ENCODE measurements at places on chromosomes 6 and 20.

- no peak for DNase-seq
These were observed 5.0 kb upstream of the ADGRF1 start for GRCh38 chr6:47047097-47047478.

DNA sequence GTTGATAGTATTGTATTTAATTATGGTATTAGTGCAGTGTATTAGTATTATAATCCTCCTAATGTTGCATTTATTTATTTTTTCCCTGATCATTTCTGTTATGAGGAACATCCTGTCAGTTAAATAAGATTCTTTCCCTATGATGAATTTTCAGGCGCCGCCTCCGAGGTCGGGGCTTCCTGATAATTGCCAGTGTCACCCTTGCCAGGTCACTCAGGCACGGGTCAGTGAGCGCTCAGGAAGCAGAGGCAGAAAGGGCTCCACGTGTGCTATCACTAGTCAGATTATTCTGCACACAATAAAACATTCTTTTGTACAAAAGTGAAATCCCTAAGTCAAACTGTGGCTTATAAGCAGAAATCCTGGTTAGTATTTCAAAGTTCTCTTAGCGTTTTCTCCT, 64.8 kb downstream of the TSHZ2 start:
- DNase-seq = no peak

GRCh38 chr20:6184086-6184485, 61.3 kb upstream of the FERMT1 start:
- no peak for DNase-seq

- no peak for DNase-seq
These were observed 854.0 kb upstream of the CITED2 start for GRCh38 chr6:140228491-140228890.

DNA sequence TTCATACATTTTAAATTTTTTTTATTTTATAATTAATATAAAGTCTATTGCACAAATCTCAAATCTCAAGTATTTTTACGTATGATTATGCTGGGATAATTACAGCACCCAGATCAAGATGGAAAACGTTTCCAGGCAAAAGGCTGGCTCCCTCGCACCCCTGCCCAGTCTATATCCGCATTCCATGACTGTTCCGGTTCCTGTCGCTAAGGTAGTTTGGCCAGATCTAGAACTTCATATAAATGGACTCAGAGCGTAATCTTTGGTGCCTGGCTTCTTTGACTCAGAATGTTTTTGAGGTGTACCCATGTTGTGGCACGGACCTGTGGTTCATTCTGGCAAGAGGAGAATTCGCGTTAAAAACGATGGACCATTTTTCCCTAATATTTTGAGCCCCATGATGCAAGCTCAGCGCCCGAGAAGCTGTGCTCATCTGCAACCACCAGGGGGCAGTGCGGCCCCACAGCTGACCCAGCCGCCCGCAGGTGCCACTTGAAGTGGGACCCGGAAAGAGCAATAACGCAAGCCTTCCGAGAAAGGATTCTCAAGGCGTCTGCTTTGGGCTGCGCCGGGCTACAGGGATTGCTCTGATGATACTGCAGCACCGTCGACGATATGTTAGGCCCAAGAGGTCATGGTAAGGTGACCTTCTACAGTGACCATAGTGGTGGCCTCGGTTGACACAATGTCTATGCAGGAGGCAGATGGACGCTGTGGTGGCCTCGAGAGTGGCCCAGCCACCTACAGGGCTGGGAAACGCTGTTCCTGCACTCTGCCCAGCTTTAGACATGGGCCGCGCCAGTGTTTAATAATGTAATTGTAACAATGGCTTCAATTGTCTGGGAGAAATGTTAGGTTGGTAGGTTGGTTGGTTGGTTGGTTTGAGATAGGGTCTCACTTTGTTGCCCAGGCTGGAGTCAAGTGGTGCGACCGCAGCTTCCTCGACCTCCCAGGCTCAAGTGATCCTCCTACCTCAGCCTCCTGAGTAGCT, 160.1 kb downstream of the ZMYND8 start:
- DNase-seq = peak; percentile 45

GRCh38 chr6:32947552-32948465, 5.1 kb downstream of the HLA-DMA start:
- no peak for DNase-seq

DNA sequence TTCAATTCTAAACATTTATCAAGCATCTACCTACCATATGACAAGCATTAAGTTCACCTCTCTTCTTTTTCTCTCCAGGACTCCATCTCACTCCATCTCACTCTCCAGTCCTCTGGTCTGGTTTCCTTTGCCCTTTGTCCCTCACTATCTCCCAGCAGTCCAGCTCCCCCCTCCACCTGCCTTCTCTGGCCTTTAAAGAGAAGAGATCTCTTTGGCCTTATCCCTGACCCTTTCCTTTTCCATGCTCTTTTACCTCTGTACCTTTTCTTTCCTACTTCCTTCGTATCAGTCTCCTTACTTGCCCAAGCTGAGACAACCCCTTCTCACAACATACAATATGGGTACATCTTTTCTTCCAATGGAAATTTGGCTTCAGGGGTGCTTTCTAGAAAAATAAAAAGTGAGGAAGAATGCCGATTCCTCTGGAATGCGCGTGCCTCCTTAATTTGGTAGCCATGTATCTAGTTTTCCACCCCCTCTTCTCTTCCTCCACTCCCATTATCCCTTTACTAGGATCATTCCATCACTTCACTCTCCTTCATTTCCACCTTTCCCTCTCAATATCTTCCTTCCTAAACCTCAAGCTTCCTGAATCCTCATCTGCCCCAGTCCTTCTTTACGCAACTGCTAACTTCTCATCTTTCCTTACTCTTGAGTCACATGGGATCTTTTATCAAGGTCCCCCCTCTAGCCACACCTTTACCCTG, 745 bp upstream of the AGPAT1 start:
- DNase-seq = no peak

DNA sequence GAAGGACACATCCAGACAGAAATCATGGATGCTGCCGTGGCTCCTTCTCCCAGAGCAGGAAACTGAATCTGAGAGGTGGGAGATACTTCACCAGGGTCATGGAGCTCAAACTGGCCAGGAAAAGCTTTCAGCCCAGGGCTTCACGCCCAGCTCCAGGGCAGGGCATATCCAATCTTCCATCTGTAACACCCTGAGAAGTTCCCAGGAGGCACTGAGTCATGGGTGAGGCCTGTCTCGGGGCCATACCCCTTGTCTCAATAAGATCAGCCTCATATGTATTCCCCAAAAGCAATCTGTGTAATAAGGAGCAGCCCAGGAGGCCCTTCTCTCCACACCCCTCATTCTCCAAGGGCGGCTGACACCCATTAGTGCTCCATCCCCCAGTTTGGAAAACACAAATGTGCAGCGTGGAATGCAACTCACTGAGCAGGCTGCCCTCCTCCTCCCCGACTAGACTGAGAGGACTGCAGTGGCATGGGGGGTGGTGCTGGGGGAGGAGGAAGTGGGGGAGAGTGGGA, 439.3 kb upstream of the SULF2 start:
- no peak for DNase-seq

- no peak for DNase-seq
These were observed 5.6 kb upstream of the KCNK16 start for GRCh38 chr6:39328066-39328465.

DNA sequence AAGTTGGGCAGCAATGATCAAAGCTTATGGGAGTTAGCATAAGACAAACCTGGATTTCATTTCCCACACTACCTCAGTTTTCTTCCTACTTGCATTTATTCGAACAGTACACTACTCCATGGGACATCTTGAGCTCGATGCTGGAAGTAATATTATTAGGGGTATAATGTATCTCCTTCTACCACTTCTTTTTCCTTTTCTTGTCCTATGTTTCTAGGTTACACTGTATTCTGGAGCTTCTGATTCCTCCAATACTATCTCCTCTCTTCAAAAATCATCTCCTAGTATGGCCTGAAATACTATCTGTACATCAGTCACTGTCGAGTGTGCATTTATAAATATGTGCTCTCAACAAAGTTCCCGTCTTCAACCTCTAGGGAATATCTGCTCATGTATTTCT, 124.4 kb downstream of the MAP7 start:
- DNase-seq = no peak

GRCh38 chr6:143090314-143091044, 29.8 kb downstream of the AIG1 start:
- DNase-seq = no peak

DNA sequence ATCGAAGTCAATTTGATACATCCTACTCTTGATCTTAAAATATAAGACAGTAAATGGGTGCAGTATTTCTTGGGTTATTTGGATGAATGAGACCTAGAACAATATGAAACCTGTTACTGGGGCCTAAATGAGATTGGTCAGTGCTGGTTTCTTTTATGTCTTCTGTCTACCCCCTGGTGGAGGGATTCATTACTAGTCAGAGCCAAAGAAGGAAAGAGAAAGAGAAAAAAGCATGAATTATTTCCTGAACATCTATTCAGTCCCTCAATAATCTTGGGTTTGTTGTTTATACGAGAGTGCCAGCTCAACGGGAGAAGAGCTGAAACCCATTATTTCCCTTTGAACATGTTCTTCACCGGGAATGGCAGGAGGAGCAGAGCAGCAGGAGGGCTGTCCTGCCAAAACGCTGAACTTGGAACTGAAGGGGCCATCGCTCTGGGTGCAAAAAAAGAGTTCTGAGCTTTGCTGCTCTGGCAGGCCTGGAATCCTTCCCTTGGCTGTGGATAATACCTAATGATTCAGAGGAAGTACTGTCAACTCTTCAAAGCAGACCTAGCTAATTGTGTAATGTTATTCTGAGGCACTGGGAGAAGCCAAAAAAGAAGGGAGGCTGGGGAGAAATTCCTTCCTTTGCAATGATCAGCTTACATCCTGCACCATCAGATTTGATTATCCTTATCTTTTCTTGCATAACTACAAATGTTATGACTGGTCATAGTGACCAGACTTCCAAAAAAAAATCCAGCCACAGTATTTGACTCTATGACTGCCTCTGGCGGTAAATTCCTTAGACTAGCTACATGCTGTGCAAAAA, 72.0 kb downstream of the BLOC1S5 start:
- DNase-seq = no peak

DNA sequence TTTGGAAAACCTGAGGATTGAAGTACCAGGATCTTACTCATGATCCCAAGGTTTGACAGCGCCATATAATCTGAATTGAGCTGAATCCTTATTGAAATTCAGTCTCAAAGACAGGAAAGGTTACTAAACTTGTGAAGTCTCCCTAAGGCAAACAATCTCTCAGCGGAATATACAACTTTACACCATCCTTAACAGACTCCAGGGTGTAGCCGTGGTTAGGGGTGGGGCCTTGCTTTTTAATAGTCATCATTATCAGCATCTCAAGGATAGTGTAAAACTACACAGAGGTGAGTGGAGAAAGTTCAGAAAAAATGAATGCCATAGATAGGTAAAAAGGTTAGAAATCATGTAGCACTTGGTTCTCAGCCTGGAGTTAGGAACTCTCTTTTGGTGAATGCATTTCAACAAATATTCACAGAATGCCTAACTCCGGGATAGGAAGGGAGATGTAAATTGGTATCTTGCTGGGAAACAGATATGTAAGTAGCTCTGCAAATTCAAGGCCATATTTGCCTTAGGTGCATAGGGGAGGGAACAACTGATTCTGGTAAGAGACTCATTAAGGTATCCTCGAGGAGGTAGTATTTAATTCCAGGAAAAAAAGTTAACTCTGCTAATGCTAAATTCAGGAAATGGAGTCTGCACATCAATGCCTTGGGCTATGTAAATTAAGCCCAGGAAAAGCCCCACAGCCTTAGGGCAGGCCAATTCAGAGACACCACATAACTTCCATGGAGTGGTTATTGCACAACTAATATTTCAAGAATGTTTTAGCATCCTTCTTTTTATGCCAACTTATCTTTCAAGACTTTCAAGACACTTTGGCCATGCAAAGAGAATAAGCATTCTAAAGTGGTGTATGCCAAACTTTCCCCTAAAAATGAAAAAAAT, 61.6 kb downstream of the SNAP25 start:
- DNase-seq = no peak

DNA sequence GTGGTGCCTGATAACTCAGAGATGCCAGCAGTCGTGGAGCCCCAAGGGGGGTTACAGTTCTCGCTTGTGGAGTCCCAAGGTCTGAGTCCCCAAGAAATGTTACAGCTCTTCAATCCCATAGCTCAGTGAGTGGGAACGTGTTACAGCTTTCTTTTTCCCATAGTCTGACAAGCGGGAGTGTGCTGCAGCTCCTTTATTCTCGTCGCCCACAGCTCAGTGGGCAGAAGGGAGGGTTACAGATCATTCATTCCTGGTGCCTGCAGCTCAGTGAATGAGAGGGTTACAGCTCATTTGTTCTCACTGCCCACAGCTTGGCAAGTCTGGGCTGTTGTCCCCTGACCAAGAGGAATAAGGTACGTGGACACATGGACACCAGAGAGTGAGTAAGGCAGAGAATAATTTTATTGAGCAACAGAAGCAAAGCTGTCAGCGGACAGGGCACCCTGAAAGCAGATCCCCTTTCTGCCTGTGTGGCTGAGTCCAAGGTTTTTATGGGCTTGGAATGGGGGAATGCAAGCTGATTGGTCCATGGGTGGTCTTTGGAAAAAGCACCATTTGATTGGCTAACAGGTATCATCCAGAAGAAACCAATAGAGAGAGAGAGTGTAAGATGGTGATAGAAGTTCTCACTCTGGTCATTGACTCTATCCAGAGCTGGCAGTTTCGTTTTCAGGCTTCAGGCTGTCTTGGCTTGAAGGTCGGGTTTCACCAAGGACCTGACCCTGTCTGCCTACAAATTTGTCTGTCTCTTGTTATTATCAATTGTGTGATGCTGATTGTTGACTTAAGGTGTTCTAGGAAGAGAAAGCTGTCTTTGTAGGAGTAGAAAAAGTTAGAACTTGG, 16.4 kb downstream of the RNF217 start:
- no peak for DNase-seq

DNA sequence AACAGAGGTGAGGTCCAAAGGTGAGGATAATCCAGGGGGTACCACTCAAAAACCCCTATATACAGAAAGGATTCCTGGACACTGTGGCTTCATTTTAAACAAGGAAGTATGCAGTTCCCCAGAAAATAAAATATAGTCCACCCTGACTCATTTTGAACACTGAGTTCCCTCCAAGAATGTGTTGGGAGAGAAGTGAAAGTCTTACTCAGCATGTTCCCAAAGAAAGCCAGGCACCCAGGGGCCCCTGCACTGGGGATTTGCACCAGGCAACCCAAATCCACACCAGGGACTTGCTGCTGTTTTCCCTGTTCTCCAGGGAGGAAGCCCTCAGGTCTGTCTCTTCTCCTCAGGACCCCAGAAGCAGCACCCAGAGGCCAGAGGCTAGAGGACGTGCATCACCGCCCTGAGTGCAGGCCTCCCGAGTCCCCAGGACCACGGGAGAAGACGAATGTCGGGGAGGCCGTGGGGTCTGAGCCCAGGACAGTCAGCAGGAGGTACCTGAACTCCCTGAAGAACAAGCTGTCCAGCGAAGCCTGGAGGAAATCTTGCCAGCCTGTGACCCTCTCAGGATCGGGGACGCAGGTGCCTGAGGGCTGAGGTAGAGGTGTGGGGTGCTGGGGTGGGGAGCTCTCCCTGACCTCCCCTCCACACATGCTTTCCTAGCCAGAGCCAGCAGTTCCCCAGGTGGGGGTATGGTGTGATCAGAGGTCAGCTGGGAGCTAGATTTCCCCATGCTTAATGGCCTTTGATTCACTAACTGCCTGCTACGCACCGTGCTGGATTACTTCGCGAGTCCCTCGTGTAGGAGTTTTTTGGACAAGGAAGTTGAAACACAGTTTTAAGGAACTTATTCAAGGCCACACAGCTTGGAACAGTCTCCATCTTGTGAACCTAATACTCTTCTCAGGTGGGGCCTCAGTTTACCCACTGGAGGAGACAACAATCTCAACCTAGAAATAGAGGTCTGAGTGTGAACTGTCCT, 3.3 kb downstream of the FGD2 start:
- DNase-seq = no peak
